NB4 (cell line): ENCODE measurements at places on chromosomes 2 and 18.

DNA sequence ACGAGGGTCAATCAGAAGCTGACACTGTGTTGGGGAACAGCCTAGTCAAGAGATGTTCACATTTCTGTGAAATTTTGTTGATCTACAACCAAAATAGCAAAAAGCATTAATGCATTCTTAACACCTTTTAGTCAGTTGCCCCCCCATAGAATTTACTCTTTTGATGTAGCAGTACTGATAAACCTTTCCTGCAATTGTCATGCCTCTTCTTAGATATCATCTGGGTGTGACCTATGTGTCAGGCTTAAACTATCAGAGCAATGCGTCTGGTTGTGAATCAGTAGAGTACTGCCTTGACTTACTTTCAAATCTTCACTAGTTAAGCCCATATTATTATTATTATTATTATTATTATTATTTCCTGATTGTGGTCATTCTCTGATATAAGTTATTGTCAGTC lies 61.9 kb downstream of the GREB1L start:
- no peak for DNase-seq

DNA sequence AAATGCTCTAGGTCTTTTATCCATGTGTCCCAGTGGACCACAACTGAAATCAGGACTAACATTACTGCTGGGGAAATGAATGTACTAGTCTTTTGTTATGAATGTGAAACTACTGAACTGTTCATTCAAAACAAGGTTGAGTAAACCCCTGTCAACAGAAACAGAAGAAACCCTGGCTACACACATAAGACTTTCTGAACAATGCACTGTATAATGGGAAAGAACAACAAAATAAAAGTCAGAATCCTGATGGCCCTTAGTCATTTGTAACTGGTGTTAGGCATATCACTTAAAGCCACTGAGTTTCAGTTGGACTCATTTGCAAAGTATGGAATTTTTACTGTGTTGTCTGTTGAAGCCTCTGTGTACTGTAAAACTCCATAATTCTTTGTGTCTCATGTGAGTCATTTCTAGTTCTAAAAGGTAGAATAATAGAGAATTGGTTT lies 77.0 kb upstream of the UBXN4 start:
- no peak for DNase-seq

GRCh38 chr2:48272199-48272598 lies 257.8 kb upstream of the STON1 start:
- DNase-seq: no peak

DNA sequence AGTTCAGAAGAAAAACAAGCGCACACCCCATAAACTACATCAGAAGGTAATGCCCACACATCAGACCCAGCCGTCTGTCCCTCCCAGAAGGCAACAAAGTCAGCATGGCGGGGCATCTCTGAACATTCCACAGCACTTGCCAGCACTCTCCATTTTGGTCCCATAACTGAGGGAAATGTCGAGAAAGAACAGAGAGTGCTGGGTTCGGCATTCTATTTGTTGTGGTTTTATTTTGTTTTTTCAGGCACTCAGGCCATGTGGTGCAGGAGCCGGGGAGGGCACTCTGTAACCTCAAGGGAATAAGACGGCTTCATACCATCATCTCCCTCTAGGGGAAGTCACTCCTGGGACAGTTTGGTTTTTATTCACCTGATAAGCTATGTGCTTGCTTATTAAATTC lies 156.0 kb downstream of the SEPTIN10 start:
- DNase-seq: peak; percentile 78

GRCh38 chr2:830419-831224 lies 120.0 kb upstream of the SNTG2 start:
- no peak for DNase-seq

DNA sequence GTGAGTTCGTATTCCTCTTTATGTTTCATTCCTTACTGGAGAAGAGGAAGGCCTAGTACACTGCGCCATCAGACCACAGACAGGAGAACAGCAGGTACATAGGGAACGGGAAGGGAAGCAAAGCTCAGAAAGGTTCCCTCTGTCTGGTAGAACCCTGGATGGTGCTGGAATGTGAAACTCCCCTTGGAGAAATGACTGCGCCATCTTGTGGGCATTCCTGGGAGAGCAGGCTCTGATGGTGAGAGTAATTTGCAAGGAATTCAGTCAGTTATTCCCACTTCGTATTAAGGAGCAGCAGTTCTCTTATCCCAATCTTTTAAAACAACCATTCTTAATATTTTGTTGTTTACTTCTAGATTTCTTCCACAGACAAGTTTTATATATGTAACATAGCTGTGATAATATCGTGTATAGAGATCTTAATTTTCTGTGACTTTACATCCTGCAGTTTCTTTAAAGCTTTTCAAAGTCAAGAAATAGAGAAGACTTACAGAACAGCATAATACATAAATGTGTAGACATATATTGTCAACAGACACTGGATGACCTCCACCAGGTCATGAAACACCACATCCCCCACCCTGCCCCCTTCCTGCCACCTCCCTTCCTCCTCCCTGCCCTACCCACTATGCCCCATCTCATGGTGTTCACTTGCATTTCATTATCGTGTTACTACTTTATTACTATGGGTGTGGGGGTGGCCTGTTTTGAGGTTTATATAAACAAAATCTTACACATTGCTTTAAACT lies 83.9 kb downstream of the ARHGEF4 start:
- DNase-seq: peak; percentile 66

GRCh38 chr2:177551989-177552421 lies 159.4 kb downstream of the AGPS start:
- no peak for DNase-seq

DNA sequence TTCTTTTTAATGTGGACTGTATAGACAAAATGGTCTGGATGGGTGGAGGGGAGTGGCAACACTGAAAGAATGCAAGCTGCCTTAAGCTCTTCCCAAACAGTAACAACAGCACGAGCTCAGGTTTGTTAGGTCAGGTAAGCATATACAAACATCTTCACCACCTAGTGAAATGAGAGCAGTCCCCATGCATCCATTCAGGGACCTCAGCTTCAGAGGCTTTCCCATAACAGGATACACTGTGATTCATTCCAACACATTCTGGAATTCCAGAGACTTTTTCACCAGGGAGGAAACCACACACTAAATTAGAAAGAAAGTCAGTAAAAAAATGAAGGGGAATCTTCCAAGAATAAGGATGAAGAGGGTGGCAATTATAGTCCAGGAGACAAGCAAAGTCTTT lies 50.4 kb upstream of the BZW1 start:
- no peak for DNase-seq

DNA sequence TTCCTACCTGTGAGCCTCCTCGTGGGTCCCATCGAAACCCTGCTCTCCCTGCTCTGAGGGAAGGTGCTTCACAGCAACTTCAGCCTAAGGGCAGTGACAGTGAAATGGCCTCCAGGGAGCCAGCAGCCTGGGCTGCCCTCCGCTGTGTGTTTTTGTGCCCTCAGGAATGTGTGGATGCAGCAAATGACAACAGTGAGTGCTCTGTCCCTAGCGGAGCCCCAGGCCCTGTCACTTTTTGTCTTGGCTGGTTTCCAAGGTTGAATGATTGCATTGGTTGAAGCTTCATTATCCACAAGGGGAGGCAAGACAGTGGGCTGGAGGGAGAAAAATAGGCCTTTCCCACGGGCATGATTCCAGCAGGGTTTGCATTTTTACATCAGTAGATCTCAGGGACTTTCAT lies 42.9 kb downstream of the STON1 start:
- DNase-seq: no peak

DNA sequence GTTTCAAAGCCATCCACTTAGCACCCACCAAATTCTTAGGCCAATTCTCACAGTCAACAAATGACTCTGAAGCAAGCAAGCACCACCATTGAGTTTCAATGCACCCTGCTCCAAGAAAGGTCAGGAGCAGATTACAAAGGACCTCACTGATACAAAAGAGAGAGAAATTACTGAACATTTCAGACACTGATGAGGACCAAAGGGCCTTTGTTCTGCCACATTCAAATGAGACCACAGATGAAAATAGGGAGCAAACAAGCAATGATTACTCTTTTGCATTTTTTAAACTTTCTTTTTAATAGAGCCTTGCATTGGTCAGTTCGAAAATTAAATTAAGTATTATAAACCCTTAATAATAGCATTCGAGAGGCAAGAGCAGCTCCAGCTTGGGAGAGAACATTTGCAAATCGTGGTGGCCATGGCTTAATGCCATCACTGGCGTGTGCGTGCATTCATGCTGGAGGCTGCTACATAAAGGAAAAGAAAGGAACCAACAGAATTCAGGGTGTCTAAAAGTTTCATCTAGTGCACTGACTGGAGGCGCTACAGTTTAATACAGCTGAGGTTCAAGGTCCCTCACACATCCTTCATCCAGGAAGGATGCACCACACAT lies 87.5 kb downstream of the KLF7 start:
- no peak for DNase-seq

DNA sequence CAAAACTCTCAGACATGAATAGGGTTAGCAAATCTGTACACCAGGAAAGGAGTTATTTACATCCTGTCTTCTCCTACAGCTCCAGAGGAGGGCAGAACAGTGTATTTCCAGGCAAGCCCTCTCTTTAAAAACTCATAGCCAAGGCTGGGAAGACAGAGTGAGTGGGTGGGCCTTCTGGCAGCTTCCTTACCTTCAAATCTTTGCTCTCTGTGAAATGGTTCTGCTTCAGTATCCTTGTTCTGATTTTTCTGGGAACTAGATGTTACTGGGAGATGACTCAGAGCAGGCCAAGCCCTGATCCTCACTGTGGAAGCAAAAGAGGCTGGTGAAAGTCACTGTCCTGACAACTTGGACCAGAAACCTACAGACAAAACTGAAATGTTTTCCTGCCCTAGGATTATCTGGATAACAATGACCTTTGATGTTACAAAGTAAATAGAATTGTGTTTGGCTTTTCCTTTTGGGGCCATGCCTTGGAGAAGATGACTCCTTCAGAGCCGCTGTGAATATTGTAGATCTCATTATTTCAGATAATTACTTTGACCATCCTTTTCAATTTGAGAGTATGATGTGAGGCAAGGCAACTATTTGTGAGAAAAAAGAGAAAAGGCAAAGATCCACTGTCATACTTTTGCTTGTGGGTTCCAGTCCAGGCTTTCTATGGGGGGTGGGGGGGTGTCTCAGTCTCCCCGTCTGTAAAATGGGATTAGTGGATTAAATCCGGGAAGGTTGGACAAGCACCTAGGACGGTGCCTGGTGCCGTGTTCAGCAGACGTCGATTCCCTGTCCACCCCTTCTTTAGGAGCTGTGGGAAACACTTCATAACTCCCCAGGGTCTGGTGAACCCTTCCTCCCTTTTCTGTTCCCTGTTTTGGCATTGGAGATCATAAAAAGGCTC lies 644 bp upstream of the QPCT start:
- DNase-seq: peak; percentile 51

GRCh38 chr2:1603059-1603458 lies 141.3 kb downstream of the PXDN start:
- no peak for DNase-seq

DNA sequence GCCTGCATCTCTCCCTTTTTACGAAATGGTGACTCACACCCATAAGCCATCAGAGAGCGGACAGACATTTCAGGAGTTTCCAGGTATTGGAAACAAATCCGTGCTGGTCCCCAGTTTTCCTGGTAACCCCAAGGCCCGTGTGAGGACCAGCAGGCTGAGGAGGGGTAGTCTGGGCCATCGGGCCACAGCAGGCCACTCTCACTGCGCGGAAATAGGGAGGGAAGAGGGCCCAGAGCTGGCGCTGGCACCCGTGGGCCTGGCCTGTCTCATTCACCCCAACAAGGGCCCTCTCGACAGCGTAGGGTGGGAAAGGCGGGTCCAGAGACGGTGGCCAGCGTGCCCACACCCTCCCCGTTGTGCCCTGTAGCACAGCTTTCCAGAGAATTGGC lies 13.7 kb upstream of the FAHD2A start:
- no peak for DNase-seq

GRCh38 chr18:45328811-45329210 lies 286.5 kb upstream of the SLC14A2 start:
- no peak for DNase-seq

DNA sequence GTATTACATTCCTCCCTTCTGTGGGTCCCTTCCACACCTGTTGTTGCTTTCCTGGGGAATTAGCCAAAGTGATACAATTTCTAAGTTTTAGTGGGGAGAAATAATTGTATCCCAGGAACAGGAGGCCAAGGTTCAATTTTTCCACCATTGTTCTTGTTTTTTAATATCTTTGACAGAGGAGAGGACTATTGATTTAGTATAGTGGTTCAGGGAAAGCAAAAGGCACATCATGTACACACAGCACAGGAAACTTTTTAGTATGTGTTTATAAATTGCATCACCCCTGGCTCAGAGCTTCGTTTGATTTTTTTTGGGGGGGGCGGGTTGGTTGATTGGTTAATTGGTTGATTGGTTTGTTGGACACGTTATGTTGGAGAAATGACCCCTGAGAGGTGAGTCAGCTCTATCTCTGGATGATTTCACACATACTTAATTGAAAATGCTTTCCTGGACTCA lies 431.6 kb downstream of the PID1 start:
- DNase-seq: no peak
